ENCODE measurements at places on chromosomes 16 and 17.

- no peak for DNase-seq
Observed at GRCh38 chr16:89026121-89026612, 49.2 kb upstream of the CBFA2T3 start.

DNA sequence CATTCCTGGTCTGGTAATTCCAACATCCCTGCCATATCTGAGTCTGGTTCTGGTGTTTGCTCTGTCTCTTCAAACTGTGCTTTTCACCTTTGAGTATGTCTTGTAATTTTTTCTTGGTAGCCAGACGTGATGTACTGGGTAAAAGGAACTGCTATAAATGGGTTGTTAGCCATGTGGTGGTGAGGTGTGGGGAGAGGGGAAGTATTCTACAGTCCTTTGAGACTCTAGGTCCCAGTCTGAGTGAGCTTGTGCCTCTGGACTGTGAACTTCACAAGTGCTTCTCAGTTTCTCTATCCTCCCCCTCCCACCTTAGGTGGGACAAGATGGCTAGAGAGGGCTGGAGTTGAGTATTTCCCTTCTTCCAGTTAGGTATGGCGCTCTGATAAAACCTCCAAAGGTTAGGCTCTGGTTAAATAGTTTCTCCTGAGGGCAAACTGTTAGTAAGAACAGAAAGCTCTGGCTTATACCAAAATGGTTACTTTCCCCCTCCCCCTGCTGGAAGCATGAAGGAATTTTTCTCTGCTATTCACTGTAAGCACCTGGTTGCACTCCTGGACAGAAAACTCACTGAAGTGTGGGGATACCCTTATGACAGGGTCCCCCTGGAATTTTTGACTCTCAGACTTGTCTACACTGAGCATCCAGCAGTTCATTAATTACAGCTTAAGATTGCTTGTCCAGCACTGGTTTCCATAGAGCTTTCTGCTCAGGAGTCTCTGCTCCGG lies 87.8 kb downstream of the MARCHF10 start:
- no peak for DNase-seq

DNA sequence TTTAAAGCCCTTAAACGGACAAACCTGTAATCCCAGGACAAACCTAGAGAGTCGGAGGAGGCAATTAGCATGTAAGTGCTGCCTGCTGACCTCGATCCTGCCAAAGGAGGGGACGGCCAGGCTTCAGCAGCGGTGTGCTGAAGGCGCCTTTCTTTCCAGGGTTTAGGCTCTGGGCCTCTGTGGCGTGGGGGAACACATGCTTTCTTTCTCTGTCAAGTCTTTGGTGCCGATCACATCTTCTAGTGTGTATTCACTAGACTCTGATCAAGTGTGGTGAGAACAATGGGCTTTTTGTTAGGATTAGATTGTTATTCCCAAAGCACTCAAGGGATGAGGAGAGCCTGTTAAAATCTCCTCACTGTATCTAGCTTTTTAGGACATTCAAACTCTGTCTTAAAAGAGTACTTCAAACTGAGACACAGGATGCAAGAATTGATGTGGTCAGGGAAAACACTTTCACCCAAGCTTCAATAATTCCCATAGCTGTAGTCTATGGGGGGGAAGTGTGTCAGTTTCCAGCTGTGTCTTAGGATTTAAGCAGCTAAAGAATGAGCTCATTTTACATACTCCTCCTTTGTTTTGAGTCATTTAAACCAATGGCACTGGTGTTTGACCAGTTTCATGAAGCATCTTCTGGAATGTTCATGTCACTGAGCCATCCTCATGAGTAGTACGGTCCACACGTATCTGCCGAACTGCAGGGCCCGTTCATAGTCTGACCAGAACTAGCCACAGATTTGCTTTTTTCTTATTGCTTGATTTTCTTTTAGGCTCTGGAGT lies 51.2 kb downstream of the RPA1 start:
- DNase-seq = no peak

GRCh38 chr17:57915985-57916757 lies 39.0 kb downstream of the CUEDC1 start:
- DNase-seq = no peak

- no peak for DNase-seq
Observed at GRCh38 chr17:50318501-50319285, 27.2 kb upstream of the XYLT2 start.

DNA sequence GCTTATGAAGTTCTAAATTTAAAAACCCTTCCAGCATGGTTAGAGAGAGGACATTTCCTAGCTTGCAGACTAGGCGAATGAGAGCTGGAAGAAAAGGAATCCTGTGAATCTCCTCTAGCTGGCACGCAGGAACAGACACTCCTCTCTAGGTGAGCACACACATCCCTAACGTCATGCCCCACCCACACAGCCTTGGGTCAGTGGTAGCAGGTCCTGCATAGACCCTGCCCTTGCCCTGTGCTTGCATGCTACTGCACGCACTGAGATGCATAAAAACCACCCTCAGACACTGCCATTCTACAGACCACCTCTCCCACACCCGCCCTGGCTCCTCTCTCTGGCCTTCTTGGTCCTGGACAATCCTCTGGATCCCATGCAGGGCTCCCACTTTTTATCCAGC lies 23.5 kb downstream of the CES1 start:
- DNase-seq = no peak

Measured in thymus (tissue), 14 donors.